ENCODE measurements at places on chromosomes 13 and 19.
A peak's percentile ranks its signal among the peaks of the same experiment; 100 is the strongest.

- DNase-seq: no peak
Measured at GRCh38 chr13:99290894-99291293, 16.3 kb downstream of the GPR183 start.

DNA sequence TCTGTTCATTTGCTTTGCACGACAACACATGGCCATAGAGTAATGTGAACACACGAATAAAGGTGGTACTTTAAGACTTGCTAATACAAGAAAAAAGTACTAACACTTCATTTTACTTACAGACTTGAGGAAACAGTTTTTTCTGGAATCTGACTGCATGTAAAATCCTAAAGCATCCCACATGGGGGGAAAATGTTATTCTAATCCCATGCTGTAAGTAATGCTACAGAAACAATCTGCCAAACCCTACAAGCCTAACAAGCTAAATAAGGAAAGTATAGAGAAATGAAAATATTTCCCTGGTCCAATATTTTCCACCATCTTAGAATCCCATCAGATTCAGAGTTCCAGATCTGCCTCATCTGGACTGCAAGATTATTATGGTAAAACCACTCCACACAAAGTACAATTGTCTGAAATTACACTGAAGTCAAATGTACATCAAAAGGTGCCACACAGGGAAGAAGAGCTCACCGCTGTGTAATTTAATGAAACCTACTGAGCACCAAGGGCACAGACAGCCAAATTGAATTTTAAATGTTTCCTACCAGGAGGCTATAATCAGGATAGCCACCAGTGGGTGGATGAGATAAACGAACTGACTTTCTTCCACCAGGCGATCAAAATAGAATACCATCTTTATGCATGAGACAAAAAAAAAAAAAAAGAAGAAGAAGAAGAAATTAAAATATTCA lies 22.0 kb downstream of the LHFPL6 start:
- DNase-seq: no peak

DNA sequence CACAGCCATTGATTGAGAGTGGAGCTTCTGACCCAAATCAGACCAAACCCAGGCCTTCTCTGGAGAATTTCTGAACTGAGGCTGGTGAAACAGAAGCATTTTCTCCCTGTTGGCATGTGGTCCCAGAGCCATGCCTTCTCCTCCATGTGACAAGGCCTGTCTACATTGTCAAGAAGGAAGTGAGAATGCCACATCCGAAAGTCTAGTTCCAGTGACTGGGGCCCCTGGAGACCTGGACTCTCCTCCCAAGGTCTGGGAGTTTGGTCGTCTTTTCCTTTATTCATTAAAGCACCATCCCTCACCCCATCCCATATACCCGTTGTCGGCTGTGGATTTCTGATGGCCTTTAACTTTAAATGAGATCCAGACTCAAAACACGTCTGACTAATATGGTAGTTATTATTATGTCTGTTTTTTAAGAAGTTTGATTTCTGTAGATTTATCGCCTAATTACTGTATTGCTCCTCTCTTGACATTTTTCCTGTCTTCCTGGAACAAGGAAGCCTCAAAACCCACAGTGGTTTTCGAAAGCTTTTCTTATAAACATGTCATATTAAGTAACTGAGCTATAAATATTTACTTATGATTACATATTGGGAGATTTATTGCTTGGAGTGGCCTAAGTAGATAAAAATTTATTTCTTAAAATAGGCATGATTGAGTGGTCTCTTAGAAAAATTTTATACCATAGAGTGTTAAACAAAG lies 128.3 kb upstream of the FRY start:
- no peak for DNase-seq

- no peak for DNase-seq
Measured at GRCh38 chr19:17794731-17795494, at the start of gene B3GNT3. TSS of gene B3GNT3 (plus strand) at chr19:17795138. CDS start at chr19:17807808, 12,670 bp downstream.

- no peak for DNase-seq
Measured at GRCh38 chr19:903266-903797, 9.7 kb downstream of the R3HDM4 start.

DNA sequence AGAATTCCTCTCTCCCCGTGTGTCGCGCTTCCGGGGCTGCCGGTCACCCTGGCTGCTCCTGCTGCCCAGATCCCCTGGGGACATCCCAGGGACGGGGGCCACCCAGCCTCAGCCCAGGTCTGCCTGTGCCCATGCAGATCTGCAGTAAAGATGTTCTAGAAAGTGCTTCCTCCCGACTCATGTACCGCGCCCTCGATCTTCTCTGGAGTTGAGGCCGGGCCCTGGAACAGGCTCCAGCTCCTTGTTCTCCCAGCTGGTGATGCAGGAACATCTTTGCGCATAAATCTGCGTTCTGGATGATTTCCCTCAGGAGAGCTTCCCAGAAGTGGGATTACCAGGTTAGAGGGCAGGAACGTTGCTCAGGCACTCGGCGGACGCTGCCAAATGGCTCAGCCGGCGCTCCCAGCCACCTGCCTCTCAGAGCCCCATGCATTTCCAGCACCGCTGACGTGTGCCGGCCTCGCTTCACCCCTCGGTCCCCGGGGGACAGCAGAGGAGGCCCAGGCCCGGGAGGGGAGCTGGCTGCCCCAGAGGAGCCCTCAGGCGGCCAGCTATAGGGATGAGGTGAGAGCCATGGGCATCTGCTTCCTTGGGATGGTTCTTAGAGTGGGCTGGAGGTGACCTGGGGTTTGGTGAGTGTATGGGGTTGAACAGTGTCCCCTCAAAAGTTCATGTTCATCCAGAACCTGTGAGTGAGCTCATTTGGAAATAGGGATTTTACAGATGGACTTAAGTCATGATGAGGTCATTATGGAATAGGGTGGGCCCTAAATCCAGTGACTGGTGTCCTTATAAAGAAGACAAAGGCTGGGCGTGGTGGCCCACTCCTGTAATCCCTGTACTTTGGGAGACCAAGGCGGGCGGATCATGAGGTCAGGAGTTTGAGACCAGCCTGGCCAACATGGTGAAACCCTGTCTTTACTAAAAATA lies 42.6 kb downstream of the CRTC1 start:
- no peak for DNase-seq

- no peak for DNase-seq
Measured at GRCh38 chr13:110249326-110249725, 57.6 kb downstream of the COL4A1 start.

GRCh38 chr13:48511621-48512230 lies 21.2 kb downstream of the RCBTB2 start:
- DNase-seq: no peak

GRCh38 chr13:36919833-36920615 lies at the start of gene SMAD9:
TSS of gene SMAD9 (minus strand) at chr13:36920238. CDS start at chr13:36879689, 40,549 bp downstream.
- DNase-seq: peak; percentile 7

GRCh38 chr13:113558461-113558860 lies 26.1 kb upstream of the TFDP1 start:
- no peak for DNase-seq

All from stimulated activated CD4-positive, alpha-beta T cell treated with anti-CD3 and anti-CD28 coated beads, Interleukin-4, amount 100 ng/mL, for 4 hours (primary cell).